ENCODE measurements at places on chromosomes 12 and 14.

- no peak for DNase-seq
These were observed 83.7 kb upstream of the PCNX4 start for GRCh38 chr14:60008042-60008441.

GRCh38 chr12:49086116-49086515 lies 8.5 kb downstream of the DHH start:
- no peak for DNase-seq

- DNase-seq = no peak
These were observed 64.2 kb downstream of the DRAM1 start for GRCh38 chr12:101941306-101942249.

GRCh38 chr14:102440392-102440791 lies 69.2 kb downstream of the ANKRD9 start:
- DNase-seq = no peak

- no peak for DNase-seq
These were observed 36.4 kb downstream of the ANKS1B start for GRCh38 chr12:99948370-99948769.

DNA sequence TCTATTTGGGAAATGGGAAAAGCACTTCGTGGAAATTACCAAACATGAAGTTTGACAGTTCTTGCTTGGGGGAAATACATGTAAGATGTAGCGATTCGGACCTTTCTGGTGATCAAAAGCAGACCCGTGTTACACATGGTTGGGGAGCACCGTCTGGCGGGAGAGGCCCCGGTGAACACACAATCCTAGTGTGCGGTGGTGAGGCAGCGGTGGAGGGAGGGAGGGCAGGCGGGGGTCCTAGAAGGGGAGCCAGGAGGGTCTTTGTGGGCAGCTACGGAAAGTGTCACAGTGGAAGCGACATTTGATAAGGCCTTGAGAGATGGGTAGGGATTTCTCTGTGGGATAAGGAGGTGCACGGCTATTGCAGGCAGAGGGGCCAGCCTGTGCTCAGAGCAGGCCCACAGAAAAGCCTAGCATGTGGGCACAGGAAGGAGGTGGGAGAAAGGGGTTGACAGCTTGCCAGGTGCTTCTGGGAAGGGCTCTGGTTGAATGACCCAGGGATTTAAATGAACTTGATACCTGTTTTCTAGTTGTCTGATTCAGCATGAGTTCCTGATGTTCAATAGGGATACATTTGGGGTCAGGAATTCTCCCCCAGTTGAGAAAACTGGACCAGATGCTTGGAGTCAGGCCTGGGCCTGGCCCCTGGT lies 7.2 kb downstream of the MVK start:
- no peak for DNase-seq
